Glutamatergic neuron (in vitro differentiated cells): ENCODE measurements at places on chromosomes 7 and 10.
A peak's percentile ranks its signal among the peaks of the same experiment; 100 is the strongest.

DNA sequence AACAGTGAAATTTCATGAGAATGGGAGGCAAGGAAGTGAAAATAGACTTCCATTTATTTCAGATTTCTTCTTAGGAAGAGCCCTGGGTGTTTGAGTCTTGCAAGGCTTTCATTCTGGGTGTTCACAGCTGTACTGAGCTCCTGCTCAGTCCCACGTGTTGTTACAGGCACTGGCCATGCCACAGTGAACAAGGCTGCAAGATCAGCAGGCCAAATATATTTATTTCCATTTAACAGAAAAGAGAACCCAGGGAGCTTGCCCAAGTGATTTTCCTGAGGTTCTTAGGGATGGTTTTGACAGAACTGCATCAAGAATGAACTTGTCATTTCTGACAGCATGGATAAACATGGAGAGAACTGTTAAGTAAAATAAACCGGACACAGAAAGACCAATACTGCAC is 54.5 kb upstream of the CD36 start:
- DNase-seq, result no peak

GRCh38 chr7:102935450-102936115 is 22.8 kb downstream of the LRRC17 start:
- DNase-seq, result no peak

- no peak for DNase-seq
Measured at GRCh38 chr10:77409697-77410471, 227.7 kb downstream of the KCNMA1 start.

GRCh38 chr7:107167483-107168232 is 1.1 kb upstream of the HBP1 start:
- no peak for DNase-seq

GRCh38 chr10:6877722-6878392 is 297.8 kb upstream of the PRKCQ start:
- no peak for DNase-seq

GRCh38 chr7:96088579-96088978 is 233.3 kb downstream of the SLC25A13 start:
- no peak for DNase-seq

DNA sequence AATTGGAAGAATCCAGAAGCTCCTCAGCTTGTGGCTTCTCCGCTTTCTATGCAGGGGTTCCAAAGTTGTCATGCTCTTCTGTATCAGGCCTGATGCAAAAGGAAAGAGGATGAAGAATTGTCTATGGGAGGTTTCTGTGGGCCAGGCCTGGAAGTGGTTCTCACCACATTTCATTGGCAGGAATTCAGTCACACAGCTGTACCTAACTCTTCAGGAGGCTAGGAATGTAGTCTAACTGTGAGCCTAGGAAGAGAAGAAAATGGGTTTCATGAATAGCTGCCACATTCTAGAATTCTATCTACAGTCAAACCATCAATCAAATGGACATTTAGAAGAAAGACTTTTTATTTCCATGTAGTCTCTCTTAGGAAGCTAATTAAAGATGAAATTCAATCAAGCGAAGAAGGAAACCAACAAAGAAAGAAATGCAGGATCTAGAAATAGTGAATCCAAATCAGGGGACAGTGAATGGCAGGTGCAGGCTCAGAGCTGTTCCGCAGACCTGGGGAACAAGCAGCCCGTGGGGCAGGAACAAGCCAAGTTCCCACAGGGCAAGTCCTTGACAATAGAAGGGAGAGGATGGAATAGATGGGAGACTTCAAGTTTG is 25.4 kb upstream of the USP6NL start:
- DNase-seq, result no peak

DNA sequence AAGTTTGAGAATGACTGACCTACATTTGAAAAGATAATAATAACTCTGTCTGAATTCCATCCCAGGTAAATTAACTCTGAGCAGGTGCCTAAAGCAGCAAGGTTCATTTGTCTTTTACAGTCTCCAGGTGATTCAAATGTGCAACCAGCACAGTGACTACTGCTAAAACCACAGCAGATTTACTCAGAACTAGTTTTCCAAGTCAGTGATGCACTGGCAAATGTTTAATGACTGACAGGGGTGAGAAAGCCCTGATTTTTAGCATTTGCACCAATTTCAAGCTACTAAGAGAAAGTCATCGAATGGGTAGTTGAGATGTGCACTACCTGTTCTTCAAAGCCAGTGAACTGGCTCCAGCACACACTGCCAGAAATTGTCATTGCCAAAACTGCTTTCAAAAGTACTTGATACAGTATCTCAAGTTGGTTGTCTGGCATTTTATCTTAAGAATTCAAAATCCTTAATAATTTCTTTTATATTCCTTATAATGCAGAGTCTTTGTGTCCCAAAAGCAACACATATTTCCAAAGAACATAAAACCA is 60.3 kb downstream of the ATOH7 start:
- DNase-seq, result no peak

DNA sequence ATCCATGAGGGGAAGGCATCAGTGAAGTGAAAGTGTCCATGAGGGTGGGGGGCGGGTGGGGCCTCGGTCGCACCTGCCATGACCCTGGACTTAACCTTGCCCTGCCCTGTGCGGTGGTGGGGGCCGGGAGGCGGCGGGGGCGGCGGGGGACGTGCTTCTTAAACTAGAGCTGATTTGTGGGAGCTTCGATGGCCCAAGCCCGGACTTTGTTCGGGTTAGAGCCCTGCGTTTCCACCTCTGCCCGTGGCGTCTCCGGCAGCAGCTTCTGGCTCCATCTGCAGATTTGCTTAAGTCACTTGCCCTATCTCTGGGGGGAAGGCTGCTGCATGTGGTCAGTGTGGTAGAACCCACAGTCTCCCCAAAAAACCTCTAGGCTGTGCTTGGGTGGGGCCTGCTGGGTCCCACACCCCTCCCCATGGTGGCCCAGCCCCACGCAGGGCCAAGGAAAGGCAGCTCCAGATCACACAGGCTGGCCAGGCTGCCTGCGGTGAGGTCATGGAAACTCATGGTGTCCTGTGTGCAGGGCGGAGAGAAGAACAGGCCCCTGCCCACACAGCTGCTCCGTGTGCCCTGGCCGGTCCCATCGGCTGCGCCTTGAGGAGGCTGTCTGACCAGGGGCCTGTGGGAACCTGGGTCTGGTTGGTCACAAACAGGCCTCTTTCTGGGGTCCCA is 93.2 kb downstream of the INPP5A start:
- peak; percentile 18 for DNase-seq

DNA sequence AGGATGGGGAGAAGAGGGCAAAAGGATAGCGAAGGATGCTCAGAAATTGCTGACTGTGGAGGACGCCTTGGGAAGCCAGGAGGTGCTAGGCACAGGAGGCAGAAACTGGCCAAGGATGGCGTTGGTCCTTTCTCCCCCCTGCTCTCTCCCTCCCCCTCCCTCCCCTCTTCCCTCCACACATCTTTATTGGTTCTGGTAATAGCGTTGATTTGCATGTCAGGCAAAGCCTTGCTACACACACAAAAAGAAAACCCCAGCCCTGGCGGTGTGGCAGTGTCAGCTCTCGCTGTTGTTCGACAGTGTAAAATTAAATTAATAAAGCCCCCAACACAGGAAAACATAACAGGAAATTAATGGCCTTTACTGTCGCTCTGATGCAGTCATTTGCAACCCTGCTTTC is 47.2 kb downstream of the PAX2 start:
- no peak for DNase-seq

DNA sequence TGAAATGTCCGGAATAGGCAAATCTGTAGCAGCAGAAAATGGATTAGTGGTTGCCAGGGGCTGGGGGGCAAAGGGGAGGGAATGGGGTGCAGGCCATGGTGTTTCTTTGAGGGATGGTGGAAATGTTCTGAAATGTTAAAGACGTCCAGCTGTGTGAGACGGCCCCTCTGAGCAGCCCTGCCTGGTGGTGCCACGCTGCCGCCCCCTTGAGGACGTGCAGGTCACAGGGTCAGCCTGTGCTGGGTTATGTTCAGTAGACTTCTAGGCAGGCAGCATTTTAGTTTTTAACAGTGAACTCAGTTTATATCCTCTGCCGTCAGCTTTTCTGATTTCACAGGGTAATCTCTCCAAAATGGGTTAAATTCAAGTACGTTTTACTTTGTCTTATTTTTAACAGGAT is 9.4 kb downstream of the NUB1 start:
- DNase-seq, result peak; percentile 69

DNA sequence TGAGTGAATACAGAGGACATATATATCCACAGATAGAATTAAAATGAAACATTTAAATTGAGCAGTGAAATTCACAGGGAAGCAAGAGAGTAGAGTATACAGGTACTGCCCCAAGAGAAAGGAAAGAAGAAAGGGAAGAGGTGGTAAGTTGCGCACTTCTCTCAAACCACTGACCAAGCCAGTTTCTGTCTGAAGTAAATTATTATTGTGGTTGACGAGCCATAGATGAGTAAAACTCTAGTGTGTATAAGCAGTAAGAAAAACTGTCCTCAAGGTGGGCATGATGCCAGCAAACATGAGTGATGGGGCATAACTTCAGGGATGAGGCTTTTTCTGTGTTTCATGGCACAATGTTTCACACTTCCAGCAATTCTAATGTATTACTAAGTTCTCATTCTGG is 4.4 kb upstream of the BET1 start:
- no peak for DNase-seq

GRCh38 chr10:52390388-52390787 is 76.3 kb downstream of the DKK1 start:
- no peak for DNase-seq

- no peak for DNase-seq
Measured at GRCh38 chr10:94178475-94179253, 184.1 kb downstream of the NOC3L start.

GRCh38 chr7:22574754-22575520 is 74.9 kb upstream of the STEAP1B start:
- no peak for DNase-seq

DNA sequence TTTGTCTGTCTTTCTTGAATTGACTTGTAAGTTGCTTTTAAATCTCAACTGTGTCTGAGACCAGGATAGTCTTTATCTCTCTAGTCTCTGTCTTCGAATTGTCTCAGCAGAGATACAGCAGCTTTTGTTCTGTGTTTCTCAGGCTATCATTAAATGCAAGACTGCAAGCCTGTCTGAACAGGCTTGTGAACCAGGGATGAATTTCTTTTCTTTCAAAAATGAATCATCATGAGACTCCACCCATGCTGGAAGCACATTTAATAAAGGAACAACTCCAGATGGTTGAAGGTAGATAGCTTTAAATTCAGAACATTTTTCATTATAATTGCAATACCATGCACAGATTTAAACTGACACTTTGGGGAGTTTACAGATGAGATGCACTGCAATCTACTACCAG is 155.9 kb downstream of the SEC23IP start:
- no peak for DNase-seq

DNA sequence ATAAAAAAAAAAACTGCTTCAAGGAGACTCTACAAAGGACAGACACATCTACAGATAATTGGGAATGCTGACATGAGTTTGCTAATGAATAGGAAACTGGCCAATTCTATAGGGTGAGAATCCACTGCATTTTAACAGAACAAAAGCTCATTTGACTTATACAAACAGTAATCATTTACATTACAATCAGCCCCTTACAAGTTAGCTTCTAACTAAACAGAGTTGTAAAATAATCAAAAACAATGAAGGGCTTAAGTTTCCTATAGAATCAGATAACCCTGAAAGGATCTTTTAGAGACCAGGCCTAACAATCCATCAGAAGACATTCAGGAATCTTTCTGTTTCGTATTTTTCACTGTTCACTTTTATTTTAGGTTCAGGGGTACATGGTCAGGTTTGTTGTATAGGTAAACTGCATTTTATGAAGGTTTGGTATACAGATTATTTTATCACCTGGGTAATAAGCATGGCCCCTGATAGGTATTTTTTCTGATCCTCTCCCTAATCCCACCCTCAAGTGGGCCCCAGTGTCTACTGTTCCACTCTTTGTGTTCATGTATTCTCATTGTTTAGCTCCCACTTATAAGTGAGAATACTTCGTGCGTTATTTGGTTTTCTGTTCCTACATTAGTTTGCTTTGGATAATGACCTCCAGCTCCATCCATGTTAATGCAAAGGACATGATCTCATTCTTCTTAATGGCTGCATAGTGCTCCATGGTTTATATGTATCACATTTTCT is 131.3 kb upstream of the NOBOX start:
- DNase-seq, result no peak

GRCh38 chr10:20898866-20899535 is 1.9 kb upstream of the NEBL start:
- DNase-seq, result no peak

DNA sequence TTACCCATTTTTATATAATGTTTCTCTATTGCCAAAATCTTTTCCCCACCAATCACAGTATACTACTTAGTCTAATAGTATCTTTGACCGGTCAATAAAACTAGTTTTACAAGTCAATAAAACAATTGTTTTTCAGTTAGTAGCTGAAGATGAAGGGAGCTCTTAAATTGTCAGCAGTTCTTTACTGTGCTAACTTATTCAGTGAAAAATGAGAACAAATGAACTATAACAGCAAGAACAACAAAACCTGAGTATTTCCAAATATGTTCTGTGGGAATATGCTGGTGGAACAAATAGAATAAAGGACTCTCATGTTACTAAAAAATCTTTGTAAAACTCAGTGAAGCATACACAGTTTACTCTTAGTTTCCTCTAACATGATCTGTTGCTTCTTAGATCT is 134.0 kb downstream of the SEMA3D start:
- DNase-seq, result no peak
